Stimulated activated naive CD4-positive, alpha-beta T cell (primary cell): ENCODE measurements at places on chromosomes 3 and 15.

DNA sequence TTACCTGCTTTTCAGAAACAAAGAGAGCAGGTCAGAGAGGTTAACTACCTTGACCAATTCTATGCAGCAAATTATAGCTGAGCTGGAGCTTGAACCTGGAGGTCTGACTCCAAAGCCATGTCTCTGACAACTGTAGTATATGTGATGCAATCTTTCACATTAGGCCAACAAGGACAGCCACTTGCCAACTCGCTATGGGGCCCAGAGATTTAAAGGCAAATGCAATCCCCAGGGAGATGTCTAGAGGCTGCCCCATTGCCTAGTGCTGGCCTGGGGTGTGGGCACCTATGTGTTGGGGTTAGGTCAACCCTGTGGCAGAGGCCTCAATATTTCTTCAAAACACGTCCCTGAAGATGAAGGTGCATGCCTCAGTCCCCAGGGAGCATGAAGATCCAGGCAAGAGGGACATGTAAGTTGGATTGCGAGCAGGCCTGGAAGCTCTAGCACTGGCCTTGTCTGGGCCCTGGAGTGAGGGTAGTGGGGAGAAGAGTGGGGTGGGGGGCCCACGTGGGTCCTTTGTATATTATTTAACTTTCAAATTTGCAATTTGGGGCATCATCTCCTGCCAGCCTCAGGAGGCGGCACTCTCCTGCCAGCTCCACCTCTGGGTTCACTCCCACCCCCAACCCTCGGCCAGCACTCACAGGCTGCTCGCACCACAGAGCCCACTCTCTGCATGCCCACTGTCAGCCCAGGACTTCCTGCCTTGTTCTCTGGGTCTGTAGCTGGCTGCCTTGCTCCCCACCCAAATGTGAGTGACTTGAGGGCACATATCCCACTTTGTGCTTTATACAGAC is 64.3 kb downstream of the SLC12A8 start:
- no peak for DNase-seq

- DNase-seq: no peak
Observed at GRCh38 chr15:63476229-63476632, 28.2 kb upstream of the USP3 start.

DNA sequence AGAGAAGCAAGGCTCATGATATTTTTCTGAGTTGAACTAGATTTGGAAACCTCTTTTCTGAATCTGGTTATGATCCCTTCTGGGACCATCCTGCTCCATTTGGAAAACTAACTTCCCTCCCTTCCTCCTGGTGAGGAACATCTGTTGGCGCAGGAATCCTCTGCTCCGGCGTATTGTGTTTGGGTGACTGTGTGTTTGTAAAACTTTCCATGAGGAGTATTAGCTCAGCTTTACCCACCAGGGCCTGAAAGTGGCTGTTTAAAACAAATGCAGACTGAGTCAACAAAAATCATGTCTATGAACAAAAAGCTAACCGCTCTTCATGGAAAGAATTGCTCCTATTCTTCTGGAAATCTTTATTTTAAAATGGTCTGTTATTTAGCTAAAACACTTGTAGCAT is 17.7 kb downstream of the STARD9 start:
- DNase-seq: no peak

GRCh38 chr3:3798631-3799113 is 559 bp upstream of the LRRN1 start:
- peak; percentile 33 for DNase-seq

DNA sequence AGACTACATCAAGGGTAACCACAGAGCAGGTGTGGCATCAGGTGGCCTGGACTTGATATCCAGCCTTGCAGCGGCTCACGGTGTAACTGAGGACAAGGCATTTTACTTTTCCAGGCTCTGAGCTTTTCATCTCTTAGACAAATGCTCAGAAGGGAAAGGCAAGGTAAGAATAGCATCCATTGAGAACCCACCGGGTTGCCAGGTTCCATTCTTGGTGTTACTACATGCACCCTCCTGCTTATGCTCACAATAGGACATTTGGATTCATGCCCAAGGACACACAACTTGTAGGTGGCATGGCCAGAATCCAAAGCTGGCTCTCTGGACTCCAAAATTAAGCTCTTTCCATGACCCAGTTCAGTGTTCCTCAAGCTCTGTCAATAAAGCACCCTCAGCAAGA is 85.5 kb downstream of the CCNL1 start:
- no peak for DNase-seq

- no peak for DNase-seq
Observed at GRCh38 chr3:126983276-126983652, 349 bp downstream of the PLXNA1 start.
